Head of caudate nucleus (tissue), 42 donors: ENCODE measurements at places on chromosomes 1 and 21.
A peak's percentile ranks its signal among the peaks of the same experiment; 100 is the strongest.

- no peak for DNase-seq
Observed at GRCh38 chr1:35191429-35192055, 1.4 kb downstream of the SFPQ start.

- DNase-seq: no peak
Observed at GRCh38 chr1:78676993-78677392, 27.4 kb downstream of the IFI44 start.

GRCh38 chr1:42952303-42953001 is 6.2 kb downstream of the SLC2A1 start:
- no peak for DNase-seq

DNA sequence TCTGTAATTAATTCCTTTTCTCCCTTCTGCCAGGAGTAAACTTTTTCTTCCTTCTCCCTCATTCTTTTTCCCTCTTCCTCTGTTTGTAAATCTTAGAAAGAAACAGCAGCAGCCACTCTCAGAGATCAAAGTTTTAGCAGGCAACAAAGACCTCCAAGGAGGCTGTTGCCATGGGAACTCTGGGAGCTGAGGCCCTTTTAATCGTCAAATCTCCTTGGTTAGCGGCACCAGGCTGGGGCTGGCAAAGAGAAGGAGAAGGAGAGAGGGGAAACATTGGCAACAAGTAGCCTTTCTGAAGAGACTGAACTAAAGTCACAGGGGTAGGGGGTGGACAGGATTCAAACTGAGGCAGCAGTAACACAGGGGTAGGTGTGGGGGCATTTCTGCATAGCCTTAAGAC is 25.2 kb downstream of the ILDR2 start:
- peak; percentile 28 for DNase-seq

- no peak for DNase-seq
Observed at GRCh38 chr1:194705123-194705854, 1518.9 kb upstream of the B3GALT2 start.

- peak; percentile 54 for DNase-seq
Observed at GRCh38 chr1:21175670-21176581, 771 bp downstream of the EIF4G3 start.

GRCh38 chr1:231665726-231666125 is 39.1 kb downstream of the DISC1 start:
- DNase-seq: no peak

GRCh38 chr1:167117225-167117624 is 23.4 kb downstream of the STYXL2 start:
- DNase-seq: no peak

DNA sequence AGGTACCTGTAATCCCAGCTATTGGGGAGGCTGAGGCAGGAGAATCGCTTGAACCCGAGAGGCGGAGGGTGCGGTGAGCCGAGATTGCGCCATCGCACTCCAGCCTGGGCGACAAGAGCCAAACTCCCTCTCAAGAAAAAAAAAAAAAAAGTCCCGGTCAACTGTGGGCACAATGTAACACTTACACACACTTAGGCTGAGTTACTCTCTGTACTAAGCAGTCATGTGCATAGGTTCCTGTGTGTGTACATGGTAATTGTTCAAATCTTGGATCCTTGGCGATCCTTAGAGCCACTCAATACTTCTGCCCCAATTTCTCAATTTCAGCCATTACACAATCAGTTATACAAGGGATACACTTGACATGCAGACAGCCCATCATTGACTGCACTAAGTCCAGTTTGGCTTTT is 11.6 kb downstream of the SDCCAG8 start:
- no peak for DNase-seq

DNA sequence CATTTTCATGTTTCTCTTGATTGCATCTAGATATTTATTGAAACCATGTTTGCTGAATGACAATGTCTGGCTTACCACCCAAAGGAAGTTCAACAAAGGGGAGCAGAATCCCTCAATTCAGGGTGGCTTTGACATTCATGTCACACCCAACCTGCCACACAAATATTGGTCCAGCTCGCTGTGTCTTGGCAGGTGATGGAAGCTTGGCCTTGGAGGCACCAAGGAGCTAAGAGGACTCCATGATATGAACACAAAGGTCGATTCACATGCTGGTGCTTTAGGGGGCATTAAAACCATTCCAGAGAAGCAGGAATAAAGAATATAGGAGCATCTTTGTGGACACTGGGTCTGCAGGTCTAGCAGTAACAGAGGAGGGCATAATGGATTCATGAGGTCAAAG is 114.8 kb downstream of the RUNX1 start:
- DNase-seq: no peak

DNA sequence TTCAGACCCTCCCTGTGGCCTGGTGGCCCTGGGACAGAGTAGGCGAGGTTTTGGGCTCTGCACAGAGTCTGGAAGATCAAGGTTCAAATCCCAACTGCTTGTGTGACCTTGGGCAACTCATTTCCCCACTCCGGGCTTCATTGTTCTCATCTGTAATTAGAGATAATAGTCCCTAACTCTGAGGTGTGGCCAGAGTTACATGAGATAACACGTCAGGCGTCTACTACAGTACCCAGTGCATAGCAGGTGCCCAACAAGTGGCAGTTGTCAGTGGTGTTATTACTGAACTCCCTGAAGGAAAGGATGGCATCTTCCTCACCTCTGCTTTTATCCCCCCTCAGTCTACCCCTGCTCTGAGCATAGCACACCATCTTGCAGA is 20.8 kb downstream of the RAP1GAP start:
- no peak for DNase-seq
